ENCODE measurements at places on chromosomes 2 and 18.

DNA sequence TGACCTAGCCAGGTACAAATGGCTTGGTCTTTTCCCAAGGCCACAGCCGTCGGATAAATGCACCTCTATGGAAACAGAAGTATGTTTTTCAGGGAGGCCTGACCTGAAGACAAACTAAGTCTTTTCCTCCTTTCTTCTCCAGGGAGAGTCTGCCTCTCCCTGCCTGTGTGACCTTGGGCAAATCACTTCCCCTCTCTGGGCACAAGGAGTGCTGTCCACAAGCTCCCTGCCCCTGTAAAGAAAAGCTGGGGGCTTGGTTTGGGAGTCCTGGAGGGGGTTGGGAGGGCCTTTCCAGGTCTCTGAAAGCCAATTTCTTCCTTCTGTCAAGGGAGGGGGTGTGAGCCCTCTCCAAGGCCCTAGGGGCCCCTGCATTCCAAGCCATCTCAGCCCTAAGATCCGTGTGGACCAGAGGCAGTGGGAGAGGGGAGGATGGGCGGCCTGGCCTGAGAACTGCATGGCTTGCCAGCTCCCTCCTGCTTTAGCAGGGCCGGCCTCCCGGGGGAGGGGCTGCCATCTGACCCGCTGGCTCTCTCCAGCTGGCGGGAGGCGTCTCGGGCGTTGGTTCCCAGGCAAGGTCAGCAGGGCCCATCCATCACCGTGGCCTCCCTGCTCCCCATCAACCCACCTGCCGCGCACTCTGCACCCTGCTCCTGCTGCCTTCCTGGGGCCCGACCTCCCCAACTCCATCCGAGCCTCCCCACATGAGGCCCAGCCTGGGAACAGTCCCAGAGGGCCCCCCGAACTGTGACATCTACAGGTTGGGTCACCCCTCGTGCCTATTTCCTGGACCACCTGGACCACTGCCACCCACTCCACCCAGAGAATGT lies 61.4 kb downstream of the SMAD7 start:
- no peak for DNase-seq

DNA sequence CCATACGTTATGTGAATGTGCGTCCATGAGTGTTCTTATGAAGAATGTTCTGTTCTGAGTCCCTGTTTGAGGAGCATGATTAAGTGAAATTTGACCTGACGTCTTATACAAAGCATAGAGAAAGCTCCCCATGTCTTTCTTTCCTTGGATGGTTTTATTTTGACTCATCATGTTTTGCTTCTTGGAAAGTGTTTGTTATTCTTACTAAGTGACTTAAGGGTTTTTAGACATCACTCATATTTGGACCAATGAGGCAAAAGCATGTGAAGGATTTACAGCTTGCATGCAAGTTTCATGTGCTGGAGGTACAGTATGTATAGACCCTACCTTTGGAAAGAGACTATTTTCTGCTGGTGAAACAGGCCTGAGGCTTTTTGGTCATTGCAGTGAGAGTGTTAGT lies 33.5 kb upstream of the ZEB2 start:
- DNase-seq, result no peak

- no peak for DNase-seq
Observed at GRCh38 chr18:26470011-26470637, 78.2 kb downstream of the KCTD1 start.

DNA sequence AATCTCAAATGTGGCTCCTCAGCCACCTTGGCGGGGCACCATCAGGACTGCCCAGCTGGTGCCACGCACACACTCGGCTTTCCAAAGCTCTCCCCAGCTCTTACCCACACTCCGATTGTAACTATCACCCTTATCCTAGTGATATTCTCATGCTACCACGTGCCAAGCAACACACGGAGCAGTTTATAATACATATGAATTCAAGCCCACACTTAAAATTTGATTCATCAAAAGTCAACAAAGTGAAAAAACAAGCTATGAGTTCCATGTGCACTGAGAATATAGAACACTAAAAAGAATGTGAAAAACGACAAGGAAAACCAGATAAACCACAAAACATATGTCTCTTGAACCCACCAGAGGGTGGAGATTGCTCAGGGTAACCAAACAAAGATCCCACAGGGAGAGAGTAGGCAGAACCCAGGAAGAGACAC lies 31.6 kb downstream of the LONRF2 start:
- DNase-seq, result no peak

GRCh38 chr2:238929242-238930081 lies 81.6 kb downstream of the TWIST2 start:
- DNase-seq, result no peak

GRCh38 chr18:4734903-4735302 lies 279.8 kb upstream of the DLGAP1 start:
- DNase-seq, result no peak

- no peak for DNase-seq
Observed at GRCh38 chr2:234218266-234219045, 168.0 kb downstream of the SPP2 start.

Measured in NCI-H524 treated with DMSO at 0.1 percent for 48 hours (cell line).